T-cell (primary cell): ENCODE measurements at places on chromosomes 16 and 17.

GRCh38 chr16:46753015-46753414 lies 4.9 kb upstream of the MYLK3 start:
- DNase-seq = no peak

DNA sequence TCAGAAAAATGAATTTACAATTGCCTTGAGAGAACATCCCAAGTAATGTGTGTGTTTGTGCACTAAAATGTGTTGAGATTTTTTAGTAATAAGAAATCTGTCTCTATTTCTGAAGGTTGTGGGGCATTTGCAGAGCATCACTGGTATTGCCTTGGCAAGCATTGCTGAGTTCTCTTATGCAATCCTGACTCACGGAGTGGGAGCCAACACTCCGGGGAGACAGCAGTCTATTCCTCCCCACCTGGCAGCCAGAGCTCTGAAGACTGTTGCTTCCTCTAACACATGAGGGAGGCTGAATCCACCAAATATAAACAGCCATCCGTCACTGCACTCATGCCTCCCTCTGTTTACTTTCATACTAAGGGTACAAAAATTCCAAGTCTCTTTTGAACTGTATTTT lies 10.6 kb downstream of the CNTD1 start:
- no peak for DNase-seq

- DNase-seq = no peak
Observed at GRCh38 chr17:79831265-79832217, 7.7 kb downstream of the CBX4 start.

GRCh38 chr16:17748044-17748719 lies 277.4 kb upstream of the XYLT1 start:
- DNase-seq = no peak

- DNase-seq = no peak
Observed at GRCh38 chr17:8711291-8711690, 33.3 kb downstream of the CCDC42 start.

GRCh38 chr17:40419559-40420331 lies 2.0 kb upstream of the TOP2A start:
- no peak for DNase-seq

DNA sequence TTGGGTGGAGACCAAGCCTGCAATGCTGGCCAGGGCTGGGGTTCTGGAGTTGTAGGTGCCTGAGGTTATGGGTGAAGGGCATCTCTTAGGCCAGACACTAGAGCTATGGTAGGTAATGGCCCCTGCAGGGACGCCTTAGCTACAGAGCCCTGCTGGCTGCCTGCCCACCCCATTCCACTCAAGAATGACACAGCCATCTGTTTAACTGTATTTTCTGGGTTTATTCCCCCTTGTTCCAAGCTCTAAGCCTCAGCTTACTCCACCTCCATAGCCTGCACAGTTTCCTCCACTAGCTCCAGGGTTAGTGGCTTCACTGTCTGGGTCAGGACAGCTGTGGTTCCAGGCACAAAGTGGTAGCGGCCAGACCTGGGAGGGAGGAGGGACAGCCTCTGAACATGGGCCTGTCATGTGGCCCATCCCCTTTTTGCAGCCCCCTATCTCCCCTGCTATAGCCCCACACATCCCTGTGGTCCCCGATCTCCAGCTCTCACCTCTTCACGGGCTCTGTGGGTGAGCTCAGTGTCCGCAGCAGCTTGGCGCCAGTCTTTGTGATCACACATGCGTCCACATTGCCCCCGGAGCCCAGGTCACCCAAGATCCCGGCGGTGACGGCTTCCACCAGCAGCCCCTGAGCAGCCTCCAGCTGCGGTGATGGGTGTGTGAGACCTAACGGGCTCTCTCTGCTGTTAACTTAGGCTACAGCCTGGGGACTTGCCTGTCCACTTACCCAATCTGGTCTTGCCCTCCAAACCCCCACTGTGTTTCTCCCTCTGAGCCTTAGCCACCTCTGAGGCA lies 2.1 kb downstream of the PSMB10 start:
- no peak for DNase-seq

- no peak for DNase-seq
Observed at GRCh38 chr16:78389009-78389498, 289.6 kb downstream of the WWOX start.

DNA sequence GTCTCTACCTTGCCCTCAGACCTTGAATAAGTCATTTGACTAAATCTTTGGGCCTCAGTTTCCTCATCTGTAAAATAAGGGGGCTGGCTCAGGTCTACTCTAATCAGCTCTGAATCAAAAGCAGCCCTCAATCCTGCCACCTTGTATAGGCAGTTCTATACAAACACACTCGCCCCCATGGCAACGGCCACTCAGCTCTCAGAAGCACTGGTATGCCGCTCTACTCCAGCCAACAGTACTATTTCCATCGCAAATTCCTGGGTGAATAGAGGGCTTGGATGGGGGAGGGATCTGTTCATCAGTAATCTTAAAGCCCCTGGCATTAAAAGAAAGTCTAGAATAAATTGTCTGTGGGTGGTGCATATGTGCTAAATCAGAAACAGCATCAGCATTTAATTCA lies 21.2 kb upstream of the TAOK1 start:
- no peak for DNase-seq
